Inflammatory macrophage (primary cell): ENCODE measurements at places on chromosomes 1 and 21.

GRCh38 chr1:165896277-165896676, 68.9 kb downstream of the UCK2 start:
- DNase-seq: no peak

DNA sequence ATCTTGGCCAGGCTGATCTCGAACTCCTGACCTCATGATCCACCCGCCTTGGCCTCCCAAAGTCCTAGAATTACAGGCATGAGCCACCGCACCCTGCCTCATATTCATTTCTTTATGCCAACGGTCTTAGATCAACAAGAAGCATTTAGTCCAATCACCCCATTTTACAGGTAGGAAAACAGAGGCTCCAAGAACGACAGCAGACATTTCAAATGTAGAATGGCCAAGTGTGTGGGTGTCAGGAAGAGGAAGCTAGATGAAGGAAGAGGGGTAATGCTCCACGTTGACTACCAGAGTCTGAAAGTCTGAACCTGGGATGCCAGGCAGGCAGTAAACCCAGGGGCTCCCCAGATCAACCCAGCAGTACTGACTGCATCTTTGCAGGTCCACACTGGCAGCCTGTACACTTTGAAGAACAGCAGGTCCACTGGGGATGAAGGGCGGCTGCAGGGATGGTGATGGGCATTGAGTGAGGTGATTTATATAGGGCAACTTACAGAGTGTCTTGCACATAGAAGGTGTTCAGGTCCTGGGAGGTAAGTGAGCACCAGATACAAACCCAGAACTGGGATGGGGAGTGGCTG, 120.2 kb downstream of the EPHB2 start:
- peak; percentile 63 for DNase-seq

DNA sequence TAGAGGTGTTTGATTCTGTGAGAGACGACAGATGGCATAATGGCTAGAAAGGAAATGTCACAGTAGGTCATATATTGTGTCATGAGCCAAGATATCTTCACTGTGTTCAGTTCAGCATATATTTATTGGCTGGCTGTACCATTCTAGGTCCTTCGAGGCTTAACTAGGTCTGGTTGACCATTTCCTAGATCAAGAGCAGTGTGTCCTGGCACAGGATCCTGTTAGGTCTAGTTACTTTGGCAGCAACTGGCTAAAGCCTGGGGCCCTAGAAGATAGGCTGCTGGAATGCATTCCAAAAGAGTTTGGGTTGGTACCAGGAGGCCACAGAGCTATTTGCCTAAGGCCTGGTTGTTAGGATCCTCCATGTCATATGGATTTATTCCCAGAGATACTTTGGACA, 20.9 kb downstream of the ZBTB40 start:
- no peak for DNase-seq

GRCh38 chr1:116405241-116406135, 32.4 kb downstream of the ATP1A1 start:
- DNase-seq: no peak

DNA sequence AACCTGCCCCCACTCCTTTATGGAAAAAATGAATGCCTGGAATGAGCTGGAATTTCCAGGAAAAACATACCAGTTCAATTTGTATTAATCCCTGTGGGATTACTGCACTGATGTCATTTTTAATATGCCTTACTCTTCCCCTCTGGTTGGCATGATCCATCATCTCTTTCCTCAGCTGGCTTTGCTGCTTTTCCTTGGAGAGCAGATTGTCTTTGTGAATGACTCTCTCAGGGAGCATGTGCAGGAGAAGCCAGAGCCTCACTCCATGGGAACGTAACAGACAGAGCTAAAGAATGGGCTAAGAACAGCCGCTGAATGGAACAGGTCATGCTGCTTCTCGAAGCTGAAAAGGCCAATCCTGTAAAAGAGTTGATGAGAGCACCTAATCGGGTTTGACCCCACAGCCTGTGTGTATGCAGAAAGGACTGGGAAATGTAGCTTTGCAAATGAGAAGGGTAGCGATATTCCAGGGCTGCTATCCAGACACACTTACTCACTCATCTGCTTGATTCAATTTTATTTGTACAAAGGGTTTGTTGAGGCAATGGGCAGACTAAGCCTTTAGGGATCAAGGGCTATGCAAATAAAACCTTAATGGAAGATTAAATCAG, 20.7 kb downstream of the PHC2 start:
- DNase-seq: no peak

DNA sequence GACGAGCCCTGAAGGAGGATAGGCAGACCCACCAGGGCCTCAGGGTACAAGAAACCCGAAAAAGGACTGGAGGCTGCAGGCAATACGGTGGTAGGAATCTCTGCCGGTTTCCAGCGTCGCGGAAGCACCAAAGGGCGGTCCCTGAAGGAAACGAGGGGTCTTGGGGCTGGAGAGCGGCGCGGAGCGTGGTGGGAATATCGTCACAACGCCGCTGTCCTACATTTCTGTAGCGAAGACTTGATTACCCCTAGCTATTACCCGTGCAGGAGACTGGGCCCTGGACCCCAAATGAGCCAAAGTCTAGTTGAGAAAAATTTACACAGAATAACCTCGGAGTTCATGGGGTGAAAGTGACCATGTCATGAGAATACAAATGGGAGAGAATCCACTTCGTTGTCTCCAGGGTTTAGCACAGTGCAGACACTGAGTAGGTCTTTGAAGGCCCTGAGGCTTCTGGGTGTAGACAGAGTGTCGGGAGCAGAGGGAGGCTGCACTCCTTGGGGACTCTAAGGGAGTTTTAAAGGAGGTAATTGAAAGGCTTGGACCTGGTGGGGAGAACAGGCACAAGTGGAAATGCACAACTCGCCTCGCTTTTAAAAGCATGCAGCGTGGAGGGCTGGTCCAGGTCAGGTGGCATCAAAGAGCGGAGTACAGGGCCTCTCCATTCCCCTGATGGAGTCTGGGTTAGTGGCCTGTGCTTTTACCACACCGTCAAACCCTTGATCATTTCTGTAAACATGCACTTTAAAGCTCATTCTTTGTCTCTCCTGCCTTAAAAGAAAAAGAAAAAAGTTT, 1.5 kb downstream of the ATP1A1 start:
- DNase-seq: no peak

GRCh38 chr1:231035799-231036198, 4.3 kb downstream of the FAM89A start:
- no peak for DNase-seq

DNA sequence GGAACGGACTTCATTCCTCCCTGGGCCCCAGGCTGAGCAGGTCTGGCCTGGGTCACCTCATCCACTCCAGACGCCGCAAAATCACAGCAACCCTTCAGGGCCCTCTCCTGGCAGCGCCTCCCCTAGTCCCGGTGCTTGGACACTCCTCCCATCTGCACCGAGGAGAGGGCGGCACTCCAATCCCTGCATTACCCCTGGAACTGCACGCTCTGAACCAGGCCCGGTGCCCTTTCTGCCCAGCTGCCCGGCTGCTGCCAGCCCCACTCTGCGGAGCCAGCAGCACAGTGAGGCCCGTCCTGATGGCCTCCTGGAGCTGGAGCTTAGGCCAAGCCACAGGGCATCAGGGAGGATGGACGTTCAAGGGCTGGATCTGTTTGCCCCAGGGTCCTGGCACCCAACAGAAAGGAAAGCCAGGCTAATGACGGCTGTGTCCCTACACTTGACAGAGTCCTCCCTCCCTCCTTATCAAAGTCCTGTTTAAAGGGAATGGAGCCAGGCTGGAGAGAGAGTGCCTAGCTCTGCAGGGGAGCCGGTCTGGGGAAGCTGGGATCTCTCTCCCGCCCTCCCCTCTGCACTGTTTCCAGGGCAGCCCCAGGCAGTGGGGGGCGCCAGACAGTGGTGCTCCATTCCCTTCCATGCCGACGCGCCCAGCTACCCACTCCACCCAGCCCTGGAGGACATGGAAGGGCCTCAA, 12.7 kb downstream of the COL6A2 start:
- DNase-seq: no peak

DNA sequence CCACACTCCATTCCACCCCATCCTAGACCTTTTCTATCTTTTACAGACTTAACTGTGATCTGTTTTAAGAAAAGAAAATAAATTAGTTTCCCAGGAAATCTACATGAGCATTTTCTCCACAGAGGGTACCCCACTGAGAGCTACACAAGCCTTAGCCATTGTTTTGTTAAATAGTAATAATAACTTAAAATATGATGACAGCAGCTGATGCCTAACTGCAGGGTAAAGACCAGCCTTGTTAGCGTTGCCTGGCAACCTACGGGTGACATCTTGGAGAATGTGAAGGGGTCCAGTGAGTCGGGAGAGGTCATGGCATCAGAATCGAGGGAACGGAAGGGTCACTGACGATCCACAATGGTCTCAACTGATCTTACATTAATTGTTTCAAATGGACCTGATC, 233.2 kb upstream of the PBX1 start:
- DNase-seq: no peak

- DNase-seq: no peak
These were observed 158.4 kb upstream of the DPT start for GRCh38 chr1:168887381-168887780.

DNA sequence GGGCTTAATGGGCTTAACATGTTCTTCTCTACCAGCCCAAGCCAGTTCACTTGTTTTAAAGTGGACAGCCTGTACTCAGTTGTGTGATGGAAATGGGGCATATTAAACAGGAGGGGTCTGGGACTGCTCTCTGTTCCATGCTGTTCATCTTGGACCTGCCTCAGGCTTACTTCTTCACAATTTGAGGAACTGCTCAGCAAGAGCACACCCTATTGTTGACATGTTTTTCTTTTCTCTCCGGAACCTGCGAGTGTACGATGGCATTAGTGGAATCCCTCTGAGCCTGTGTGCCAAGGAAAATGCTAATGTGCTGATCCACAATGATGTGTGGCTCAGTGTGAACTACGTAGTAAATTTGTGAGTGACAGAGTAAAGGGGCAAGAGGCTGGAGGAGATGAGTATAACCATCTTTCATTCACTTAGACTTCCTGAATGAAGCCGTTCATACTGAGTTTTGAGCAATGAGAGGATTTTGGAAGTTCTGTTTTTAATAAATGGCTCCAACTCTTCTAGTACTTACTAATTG, 6.9 kb downstream of the AHCYL1 start:
- DNase-seq: no peak
